ENCODE measurements at places on chromosomes 11 and 22.

GRCh38 chr22:37080838-37081237, 28.7 kb downstream of the TMPRSS6 start:
- DNase-seq = no peak

- no peak for DNase-seq
These were observed 394.3 kb downstream of the TMEM135 start for GRCh38 chr11:87432022-87432421.

- peak; percentile 80 for DNase-seq
These were observed at the start of gene CHRM1 for GRCh38 chr11:62921201-62921572. CHRM1 (minus strand) TSS chr11:62921363; CDS start chr11:62911100, 10,263 bp downstream.

DNA sequence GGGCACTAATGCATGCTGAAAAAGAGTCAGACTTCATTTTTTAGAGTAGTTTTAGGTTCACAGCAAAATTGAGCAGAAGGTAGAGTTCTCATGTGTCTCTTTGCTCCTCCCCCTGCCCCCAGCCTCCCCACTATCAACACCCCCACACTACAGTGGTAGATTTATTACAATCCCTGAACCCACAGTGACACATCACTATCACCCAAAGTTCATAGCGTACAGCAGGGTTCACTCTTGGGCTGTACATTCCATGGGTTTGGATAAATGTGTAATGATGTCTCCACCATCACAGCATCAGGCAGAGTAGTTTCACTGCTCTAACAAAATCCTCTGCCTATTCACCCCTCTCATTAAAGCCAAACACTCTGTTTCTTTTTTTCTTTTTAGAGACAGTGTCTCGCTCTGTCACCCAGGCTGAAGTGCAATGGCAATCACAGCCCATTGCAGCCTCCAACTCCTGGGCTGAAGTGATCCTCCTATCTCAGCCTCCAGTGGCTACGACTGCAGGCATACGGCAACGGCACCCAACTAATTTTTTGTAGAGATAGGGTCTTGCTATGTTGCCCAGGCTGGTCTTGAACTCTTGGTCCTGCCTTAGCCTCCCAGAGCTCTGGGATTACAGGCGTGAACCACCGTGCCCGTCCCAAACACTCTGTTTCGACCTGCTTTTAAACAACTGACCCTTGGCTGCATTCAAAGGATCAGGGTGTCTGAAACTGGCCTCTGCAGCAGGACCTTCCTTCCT, 4.1 kb downstream of the BEST1 start:
- no peak for DNase-seq

DNA sequence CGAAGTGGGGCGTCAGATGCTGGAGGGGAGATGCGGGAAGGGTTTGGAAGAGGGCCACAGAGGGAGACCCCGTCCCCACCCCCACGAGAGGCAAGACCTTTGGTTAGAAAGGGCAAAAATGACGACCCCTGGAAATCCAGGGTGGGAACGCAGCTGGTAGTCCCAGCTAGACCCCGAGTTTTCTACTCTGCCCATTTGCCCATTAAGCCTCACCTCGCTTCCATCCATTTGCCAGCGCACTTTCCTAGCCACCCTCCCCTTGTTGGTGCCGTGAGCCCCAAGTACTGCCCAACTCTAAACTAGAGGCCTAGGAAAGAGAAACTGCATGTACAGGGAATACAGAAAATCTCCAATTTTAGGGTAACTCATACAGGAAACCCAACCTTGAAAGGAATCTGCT, 370 bp downstream of the DDX25 start:
- DNase-seq = no peak

DNA sequence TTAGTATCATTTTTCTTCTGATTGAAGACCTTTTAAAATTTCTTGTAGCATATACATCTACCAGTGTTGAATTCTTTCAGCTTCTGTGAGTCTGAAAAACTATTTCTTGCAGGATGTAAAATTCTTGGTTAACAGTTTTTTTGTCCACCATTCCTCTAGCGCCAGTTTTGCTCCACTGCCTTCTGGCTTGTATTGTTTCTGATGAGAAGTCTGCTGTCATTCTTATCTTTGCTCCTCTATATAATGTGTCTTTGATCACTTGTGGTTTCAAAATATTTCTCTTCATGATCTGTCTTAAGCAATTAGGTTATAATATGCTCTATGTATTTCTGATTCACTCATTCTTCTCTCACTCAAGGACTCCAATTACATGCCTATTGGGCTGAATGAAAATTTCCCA, 152.3 kb downstream of the INSC start:
- no peak for DNase-seq

- DNase-seq = no peak
These were observed 4.9 kb downstream of the TLCD5 start for GRCh38 chr11:120330045-120330444.

DNA sequence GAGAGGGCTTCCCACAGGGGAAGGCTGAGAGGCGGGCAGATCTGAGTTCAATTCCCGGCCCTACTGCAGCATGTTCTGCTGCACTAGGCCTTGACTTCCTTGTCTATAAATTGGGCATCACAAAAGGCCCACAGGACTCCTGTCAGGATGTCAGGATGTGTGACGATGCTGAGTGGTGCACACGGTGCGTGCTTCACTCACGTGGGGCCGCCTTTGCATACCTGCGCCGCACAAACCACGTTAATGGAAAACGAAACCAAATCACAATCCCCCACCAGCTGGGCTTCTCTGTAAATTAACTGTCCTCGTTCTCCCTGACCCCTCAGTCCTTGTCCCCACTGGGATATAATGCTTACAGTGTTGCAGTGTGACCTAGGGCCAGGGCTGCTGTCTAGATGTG, 32.3 kb upstream of the TSPAN18 start:
- no peak for DNase-seq

Measured in Ammon's horn (tissue), 1 donor.